HEK293T (cell line): ENCODE measurements at places on chromosomes 1 and 21.

- no peak for DNase-seq
Observed at GRCh38 chr1:3120140-3120539, 51.1 kb downstream of the PRDM16 start.

- no peak for DNase-seq
Observed at GRCh38 chr21:32834916-32835235, 63.3 kb upstream of the PAXBP1 start.

GRCh38 chr1:85189120-85189519 lies 11.7 kb downstream of the SYDE2 start:
- DNase-seq, result no peak

DNA sequence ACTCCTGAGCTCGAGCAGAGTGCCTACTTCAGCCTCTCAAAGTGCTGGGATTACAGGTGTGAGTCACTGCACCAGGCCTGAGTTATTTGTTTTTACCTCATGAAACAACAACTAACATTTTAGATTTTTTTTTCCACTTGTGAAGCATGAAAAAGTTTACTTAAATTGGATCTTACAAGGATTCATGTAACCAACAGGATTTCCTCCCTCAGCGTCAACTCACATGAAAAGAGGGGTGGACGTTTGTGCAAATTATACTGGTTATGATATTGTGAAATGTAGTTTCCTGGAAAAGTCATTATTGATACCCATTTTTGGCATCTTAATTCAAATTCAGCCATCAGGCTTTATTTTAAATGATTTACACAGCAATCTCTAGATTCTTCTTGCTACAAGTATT lies 6.5 kb downstream of the CNST start:
- DNase-seq, result no peak

DNA sequence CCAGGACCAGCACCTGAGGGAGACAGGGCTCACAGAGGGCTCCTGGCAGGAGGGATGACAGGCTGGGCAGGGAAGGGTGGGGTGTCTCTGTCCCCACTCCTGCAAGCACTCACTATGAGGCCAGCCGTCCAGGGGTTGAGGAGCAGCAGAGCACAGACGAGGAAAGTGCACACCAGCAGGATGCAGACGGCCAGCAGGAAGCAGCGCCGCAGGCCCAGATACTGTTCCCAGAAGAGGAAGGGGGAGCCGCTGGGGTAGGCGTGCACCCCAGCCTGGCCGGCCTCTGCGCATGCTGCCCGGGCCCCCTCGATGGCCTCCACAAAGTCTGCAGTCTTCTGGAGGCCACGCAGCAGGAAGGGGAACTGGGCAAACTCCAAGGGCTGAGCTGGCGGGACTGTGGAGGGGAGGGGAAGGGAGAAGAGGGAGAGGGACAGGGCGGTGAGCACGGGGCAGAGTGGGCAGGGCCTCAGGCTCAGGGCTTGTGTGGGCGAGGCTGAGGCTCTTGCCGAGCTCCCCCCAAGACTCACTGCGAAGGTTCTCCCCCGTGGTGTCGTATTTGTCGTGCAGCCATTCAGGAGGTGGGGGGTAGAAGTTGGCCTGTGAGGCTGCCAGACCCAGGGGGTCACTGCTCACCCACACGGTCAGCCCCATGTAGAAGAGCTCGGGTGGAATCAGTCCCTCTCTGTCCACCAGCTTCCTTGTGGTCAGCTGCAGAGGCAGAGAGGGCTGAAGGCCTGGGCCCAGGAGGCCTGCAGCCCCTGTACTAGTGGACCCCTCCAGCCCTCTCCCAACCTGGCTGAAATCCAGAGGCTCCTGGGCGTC lies 16.5 kb downstream of the PTCH2 start:
- DNase-seq, result no peak

GRCh38 chr1:40107290-40107959 lies 10.4 kb upstream of the PPT1 start:
- no peak for DNase-seq

GRCh38 chr1:153869486-153869885 lies 53.3 kb downstream of the GATAD2B start:
- no peak for DNase-seq

DNA sequence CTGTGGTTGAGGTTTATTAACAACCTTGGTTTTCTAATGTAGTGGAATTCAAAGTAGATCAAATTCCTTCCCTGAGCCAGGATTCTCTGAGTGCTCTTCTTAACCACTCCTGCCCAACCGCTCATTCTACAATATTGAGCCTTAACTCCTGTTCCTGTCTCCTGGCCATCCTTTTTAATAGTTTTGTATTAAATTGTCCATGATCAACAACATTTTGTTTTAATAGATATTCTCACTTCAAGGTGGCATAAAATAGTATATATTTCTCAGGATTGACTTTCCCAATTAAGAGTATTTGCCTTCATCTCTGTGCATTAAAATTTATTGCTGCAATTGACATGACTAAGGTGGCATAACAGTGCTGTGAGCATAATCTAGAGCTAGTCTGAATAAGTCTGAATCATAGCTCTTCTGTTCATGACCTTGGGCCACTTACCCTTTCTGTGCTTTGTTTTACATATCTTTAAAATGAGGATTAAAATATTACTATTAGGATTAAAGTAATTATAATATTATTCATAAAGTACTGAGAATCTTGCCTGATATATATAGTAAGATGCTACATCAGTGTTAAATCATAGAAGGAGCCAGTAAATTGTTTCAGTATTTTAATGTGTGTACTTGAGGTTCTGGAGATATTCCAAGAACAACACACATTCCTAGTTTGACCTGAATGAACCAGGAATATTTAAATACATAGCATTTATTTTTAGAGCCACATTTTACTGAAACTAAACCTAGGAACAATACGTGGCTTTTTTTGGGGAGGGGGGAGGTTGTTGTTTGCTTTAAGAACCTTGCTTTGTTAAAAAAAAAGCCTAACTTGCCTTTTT lies 76.4 kb downstream of the ADGRL2 start:
- DNase-seq, result no peak

- no peak for DNase-seq
Observed at GRCh38 chr1:66728021-66728420, 24.2 kb upstream of the DYNLT5 start.

DNA sequence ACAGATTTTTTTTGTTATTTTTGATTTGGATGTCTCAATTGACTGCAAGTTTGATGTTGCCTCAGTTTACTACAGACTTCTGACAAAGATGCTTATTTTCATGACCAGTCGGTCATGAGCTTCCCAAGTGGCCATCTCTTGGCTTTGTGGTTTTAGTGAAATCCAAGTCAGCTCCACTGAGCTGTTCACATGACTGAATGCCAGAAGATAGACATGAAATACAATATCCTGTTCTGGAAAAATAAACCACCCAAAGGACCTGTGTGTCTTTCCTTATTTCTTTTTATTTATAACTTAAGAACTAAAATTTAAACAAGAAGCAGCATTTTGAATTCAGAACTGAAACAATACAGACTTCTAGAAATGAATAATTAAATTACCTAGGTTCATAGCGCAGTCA lies 89.3 kb downstream of the HMCN1 start:
- no peak for DNase-seq

GRCh38 chr1:202645097-202645476 lies 65.2 kb downstream of the SYT2 start:
- DNase-seq, result no peak

- DNase-seq, result no peak
Observed at GRCh38 chr1:244952280-244952933, 88.1 kb upstream of the HNRNPU start.

DNA sequence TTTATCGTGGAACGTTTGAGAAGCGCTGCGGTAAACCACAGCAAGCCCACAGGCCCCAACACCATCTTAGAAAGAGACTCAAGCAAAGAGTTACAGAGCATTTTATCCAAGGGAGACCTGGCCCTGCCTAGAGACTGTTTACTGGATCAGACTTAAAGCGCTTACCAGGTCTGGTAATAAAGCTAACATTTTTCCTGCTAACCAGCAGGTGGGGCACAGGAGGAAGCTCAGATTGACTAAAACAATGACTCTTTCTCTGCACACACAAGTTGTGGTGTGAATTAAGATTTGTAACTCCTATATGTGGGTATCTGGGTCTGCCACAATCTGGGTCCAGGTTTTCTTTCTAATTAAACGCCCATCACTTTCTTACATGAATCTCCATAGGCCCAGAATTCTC lies 136.5 kb upstream of the ETS2 start:
- DNase-seq, result peak; percentile 30

DNA sequence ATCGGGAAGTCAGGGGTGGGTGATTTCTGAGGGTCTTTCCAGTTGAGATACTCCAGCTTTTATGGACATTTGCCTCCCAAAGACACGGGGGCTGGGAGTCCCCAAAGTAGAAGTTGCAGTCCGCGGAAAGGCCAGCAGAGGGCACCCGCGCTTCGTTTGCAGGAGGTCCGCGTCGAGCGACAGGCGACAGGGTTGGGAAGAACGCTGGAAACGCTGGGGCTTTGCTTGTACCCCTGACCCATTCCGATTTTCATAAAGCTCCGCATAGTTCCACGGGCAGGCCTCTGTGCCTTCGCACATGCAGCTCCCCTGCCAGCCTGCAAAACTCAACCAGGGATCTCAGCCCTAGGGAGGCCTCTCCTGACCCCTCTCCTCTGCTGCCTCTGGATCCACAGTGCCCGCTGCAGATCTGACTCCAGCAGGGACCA lies 44.2 kb upstream of the LAPTM5 start:
- peak; percentile 91 for DNase-seq

DNA sequence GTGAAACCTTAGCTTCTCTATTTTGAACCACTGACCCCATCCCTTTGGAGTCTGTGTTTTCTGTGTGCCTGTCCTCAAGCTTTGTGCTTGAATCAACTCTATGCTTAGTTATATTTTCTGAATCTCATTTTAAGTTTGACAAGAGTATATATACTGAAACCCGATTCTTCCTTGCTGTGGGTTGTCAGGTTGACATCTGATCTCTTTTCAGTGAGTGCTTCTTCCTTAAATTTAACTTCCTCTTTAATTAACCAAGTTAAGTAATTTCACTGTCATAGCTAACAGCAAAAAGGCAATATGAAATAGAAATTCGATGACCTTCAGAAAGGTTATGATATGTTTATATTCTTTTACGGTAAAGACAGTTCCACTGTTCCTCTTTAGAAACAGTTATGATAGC lies 69.4 kb downstream of the C1orf21 start:
- DNase-seq, result no peak

DNA sequence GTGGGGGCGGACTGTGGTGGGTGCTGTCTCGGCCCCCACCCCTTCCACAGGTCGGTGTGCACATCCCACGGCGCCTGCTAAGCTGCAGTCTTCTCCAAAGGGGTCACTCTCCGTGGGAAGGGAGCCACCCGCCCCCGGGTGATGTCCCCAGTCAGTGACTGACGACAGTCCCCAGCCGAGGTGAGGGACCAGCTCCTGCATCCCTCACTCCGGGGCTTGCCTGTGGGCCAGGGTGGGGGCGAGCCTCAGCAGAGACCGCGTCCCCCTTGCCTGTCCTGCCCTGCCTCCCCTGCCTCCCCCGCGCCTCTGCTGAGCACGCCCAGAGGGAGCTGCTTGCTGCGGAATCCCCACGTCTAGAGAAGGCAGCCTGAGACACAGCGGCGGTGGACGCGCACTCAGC lies 35.9 kb upstream of the PDE9A start:
- DNase-seq, result no peak

DNA sequence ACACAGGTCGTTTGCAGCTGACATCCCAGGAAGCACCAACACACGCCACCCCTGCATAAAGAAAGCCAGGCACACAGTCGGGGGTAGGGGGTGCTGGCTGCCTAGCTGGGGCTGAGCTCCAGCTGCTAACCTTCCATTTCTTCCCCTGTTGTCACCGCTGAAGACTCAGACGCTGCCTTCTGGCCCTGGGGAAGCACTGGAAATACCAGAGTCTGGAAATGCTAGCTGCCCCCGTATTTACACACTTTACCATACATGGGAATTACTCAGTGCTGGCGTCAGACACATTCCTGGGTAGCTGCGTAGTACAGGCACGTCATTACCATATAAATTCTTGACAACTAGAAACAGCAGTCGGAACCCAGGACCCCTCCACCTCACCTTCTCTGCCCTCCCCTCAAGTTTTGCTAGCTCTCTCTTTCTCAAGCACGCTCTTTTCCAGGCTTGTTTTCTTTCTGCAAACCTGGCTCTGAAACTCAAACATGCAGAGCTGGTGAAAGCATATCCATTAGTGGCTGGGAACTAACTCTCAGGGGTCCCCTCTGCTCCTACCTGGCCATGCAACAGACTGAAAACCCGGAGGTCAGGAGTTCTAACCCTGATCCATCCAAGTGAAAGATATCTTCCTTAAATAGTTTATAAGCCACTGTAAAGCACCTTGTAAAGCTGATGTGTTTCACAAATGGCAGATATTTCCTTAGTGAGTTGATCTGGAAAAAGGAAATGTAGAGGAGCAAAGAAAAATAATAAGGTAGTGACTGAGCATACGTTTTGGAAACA lies 3.3 kb downstream of the CSRP1 start:
- DNase-seq, result no peak

DNA sequence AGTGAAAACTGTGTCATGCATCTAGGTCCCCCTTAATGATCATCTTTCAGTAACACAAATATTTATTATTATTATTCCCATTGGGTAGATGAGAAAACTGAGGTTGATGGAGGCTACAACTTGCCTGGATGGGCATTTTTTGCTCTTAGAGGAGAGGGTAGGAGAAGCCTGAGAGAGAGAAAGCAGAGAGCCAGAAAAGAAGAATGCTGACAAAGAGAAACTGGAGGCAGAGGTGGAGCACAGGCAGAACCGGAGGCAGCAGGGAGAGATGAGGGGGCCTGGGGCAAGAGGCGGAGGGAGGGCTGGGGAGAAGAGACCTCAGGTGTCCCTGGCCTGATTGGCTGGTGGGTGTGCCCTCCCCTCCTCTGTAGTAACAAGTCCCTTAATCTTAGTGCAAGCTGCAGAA lies 4.1 kb downstream of the BLACAT1 start:
- no peak for DNase-seq

DNA sequence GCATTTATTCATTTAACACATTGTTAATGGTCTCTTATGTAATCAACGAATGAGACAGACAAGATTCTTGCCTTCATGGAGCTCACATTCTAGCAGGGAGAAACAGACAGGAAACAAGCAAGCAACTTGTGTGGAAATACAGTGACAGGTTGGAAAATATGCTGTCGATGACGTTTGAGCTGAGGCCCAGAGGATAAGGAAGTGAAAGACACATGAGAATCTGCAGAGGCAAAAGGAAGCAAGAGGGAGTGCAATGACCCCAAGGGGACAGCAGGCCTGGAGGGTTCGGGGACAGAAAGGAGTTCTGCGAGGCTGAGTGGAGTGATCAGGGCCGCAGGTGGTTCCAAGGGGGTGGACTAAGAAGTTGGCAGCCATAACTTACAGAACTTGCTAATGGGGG lies 60.6 kb upstream of the AKT3 start:
- no peak for DNase-seq

- DNase-seq, result no peak
Observed at GRCh38 chr1:99806882-99807281, 40.4 kb upstream of the FRRS1 start.

DNA sequence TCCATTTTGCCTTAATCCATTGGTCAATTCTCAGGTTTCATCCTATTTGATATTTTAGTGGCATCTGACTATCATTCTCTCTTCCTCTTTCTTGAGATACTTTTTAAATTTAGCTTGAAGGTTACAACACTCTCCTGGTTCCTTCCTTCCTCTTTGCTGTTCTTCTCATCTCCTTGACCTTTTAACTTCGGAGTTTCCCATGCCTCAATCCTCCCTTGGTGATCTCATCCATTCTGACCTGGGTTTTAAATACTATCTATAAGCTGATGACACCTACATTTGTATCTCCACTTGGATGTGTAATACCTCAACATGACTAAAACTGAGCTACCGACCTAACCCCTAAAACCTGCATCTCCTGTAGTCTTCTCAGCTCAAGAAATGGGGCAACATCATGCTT lies 4.8 kb upstream of the ZNF687 start:
- no peak for DNase-seq
